ENCODE measurements at places on chromosomes 16 and 17. TPM values are rescaled to one million over a fixed set of nuclear protein-coding genes. Genes with fewer than 3 reads are reported as not detected.

GRCh38 chr16:54582631-54583250, 296.2 kb upstream of the IRX3 start:
- DNase-seq, result no peak

Gene SNAI3
- 2.2 TPM for total RNA-seq

- no peak for DNase-seq
Observed at GRCh38 chr17:64176556-64176955, 46.6 kb upstream of the ERN1 start.

DNA sequence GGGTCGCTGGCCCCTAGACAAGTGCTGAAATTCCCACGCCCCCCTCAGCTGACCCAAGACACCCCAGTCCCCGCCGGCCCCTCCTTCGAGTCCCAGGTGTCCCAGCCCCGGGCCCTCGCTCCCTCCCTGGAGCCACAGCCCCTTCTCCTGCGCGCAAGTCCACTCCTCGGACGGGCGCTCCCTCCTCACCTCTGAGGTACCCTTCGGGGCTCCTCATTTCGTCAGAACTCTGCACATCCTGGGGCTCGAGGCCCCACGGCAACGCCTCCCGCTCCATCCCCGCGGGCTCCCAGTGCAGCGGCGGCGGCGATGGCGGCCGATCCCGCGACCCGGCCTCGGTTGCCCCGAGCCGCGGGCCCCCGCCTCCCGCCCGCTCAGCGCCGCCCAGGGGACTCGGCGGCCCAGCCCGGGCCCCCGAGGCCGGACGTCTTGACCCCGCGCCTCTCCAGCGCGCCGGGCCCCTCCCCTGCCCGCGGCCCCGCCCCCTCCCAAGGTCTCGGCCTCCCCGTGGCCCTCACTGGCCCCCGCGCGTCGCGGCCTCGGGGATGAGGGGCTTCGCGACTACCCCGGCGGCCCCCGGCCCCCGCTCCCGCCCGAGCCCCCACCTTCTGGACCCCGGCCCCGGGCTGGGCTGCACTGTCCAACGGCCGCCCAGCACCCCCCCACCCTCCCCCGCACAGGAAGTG, at the start of gene ZNF768:
Gene ZNF768 (minus strand): TSS at position 430 of the 686 bp plus-strand sequence. CDS start 153 bp downstream, at position 277.
- DNase-seq, result peak; percentile 43

DNA sequence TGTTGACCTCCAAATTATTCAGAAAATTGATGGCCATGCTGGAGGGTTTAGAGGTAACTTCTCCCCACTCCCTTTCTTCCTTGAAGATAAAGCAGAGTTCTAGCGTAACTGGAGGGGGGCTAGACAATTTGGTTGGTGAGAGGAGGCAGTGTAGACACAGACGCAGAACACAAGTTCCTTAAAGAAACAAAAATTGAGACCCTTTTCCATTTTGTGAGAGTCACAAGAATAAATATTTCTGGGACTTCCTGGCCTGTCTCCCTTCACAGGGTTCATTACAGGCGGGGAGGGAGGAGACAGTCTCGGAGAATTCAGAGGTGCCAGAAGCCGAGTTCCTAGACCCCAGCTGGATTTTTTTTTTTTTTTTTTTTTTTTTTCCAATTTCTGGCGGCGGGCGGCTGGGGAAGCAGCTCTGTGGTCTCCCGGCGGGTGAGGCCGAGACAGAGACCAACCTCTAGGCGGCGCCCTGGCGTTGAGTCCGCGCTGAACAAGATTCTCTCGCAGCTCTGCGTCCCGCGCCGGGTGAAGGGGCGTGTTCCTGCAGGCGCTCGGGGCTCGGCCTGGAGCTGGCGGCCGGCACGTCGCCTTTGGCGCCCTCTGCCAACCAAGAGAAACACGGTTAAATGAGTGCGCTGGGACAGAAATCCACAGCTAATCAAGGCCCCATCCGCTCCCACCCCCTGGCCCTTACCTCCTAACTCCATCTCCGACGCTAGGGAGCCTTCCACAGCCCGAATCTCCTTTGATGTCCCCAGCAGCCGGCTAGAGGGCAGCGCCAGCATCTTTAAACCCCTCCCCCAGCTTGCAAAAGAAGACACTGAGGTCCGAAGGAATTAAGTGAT, 10.2 kb upstream of the HOXB9 start:
- DNase-seq, result peak; percentile 86

Gene COX10
- total RNA-seq, result 29.7 TPM

Gene HAP1
- total RNA-seq, result 0.08 TPM

DNA sequence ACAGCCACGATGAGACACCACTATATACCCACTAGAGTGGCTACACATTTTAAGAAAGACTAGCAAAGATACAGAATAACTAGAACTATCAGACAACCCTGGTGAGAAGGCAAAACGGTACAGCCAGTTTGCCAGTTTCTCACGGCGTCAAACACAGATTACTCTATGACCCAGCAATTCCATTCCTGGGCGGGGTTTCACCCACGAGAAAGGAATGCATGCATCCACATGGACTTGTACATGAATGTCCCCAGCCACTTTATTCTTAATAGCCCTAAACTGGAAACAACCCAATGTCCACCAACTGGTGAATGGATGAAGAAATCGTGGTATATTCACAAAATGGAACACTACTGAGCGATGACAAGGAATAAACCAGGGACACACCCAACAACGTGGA, 74.5 kb downstream of the MYH10 start:
- DNase-seq, result no peak

Gene ITGAL
- 235 TPM for total RNA-seq
